Suppressor macrophage treated with lipopolysaccharide for 1 hour (primary cell): ENCODE measurements at places on chromosomes 1 and 21.
A peak's percentile ranks its signal among the peaks of the same experiment; 100 is the strongest.

DNA sequence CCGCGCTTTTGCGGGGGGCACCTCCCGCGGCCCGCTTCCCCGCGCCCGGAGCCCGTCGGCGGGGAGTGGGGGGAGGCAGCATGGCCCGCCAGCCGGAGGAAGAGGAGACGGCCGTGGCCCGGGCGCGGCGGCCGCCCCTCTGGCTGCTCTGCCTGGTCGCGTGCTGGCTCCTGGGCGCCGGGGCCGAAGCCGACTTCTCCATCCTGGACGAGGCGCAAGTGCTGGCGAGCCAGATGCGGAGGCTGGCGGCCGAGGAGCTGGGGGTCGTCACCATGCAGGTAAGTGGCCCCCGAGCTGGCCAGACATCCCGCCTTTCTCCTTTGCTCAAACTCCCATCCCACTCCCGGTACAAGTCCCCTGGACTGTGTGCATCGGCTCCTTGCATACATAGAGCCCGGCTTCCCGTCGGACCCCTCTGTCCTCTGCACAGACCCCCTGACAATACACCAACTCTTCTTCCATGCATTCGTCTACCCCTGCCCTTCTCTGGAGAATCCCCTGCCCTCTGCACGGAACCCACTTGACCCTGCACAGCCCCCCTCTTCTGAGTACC lies 812 bp downstream of the CACHD1 start:
- peak; percentile 44 for DNase-seq

DNA sequence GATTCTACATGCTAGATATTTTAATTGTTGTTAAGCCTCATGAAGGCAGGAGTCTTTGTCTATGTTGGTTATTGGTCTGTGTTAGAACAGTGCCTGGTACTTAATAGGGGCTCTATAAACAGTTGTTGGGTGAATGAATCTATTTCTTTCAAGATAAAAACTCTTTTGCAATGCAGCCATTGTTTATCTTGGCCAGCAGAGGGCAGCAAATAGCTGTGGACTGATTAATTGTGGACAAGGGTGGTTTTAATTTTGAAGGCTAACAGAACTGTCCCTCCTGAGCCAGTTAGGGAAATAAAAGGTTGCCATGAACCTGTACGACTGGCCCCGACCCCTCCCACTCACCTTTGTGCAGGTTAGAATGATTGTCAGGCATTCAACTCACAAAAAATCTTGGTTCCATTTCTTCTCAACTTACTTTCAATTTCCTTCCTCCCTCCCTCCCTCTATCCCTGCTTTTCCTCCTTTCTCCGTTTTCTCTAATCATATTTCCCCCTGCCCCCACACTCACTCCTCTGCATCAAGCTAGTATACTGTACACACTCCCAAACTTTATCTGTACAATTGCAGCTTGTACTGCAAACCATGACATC lies 66.3 kb upstream of the DIRAS3 start:
- peak; percentile 80 for DNase-seq

DNA sequence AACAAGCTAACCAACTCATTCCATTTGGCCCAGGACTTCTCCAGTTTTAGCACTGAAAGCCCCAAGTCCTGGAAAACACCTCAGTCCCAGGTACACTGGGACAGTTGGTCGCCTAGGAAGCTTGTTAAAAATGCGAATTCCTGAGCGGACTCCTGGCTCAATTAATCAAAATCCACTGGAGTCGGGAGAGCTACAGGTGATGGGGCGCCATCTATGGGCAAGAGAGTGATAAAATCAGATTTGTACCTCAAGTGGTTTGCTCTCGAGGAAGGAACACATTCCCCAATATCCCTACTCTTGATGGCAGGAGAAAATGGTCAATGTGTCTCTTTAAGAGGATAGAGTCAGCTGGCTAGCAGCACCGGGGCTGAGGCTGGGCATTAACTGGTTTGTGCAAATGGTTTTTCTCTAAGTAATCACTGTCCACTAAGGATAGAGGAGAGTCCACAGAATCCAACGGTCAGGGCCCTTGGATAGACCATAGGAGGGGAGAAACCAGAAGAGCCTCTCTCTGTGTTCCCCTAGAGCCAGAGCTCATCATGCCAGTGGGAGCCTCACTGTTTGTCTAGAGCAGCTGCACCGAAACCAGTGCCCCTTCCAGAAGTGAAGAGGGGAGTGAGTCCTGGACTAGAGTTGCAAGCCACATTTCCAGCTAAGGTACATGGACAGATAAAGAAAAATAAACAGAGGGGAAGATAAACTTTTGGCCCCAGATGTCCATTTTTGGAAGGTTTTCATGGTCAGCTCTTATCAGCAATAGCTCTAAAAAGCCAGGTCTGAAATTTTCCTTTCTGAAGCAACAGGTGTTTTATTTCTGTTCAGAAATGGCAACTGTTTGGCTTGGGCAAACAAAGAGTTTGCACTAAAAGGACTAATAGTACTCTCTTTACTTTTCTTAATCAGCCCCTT lies 148.5 kb downstream of the TENT5C start:
- peak; percentile 65 for DNase-seq

DNA sequence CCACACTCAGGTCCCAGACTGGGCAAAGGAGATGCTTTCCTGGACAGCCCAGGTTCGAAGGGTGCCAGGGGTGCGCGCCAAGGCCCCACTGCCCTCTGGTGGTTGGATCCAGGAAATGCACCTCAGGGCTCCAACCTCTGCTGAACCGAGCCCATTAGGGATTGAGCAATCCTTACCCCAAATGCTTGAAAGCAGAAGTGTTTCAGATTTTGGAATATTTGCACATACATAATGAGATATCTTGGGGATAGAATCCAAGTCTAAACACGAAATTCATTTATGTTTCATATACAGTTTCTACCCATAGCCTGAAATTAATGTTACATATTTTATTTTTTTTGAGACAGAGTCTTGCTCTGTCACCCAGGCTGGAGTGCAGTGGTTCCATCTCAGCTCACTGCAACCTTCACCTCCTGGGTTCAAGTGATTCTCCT lies 57.4 kb downstream of the SLC9A1 start:
- DNase-seq = peak; percentile 92

- no peak for DNase-seq
Observed at GRCh38 chr1:2507744-2508155, 18.6 kb downstream of the PANK4 start.

DNA sequence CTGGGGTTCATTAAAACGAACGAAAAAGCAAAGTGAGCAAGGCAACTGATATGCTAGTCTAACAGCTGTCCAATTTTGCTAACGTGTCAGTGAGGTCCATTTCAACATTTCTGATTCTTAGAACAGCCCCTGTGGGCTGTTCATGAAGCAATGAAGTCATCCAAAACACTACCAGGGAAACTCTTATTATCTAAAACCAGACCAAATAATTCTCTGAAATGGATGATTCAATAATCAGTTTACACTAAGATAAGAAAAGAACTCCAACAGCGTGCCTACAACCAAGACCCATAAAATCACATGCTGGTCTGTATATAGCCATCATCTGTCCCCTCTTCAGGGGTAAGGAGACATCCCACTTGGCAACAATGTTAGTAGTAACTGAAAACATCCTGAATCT lies 122.7 kb downstream of the TGFBR3 start:
- DNase-seq = no peak

DNA sequence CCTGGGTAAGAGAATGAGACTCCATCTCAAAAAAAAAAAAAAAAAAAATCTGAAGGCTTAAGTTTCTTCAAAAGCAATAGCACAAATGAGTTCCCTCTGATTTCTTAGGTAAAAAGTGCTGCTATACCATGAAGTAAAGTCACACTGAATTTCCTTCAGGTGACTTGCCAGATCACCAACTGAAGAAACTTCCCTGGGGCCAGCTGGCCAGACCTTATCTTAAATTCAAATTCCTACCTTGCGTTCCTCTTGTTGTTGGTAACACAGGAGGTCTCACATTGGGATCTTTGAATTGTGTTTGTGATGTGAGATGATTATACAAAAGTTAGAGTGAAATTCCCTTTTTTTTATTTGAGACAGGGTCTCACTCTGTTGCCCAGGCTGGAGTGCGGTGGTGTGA lies 11.8 kb downstream of the INAVA start:
- no peak for DNase-seq

GRCh38 chr1:149888247-149888998 lies 10.9 kb upstream of the BOLA1 start:
- DNase-seq = peak; percentile 90

DNA sequence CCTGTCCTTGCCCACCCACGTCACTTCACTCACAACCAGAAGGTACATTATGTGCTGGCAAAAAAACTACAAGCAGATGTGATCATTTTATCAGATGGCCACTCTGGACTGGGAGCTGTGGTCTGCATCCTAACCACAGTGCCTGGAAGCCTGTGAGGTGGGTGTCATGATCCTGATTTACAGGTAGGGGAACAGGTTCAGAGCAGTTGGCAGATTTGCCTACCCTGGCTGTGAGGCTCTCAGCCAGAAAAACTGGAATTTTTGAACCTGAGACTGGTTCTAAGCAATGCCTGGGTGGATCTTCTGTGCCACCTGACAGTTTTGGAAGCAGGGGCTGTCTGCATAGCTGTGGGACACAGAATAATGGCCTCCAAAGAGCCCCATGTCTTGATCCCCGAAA lies 150.8 kb downstream of the SYF2 start:
- DNase-seq = no peak

DNA sequence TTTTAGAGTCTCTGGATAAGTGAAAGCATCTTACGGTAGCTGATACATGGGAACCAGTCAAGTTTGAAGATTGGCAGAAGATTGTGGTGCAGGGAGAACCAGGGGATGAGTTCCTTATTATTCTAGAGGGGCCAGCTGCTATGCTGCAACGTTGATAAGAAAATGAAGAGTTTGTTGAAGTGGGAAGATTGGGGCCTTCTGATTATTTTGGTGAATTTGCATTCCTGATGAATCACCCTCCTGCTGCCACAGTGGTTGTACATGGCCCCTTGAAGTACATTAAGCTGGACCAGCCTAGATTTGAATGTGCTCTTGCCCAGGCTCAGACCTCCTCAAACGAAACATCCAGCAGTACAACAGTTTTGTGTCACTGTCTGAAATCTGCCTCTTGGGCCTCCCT lies 45.9 kb downstream of the BTBD8 start:
- no peak for DNase-seq

- peak; percentile 49 for DNase-seq
Observed at GRCh38 chr1:176051902-176052518, 155.1 kb downstream of the COP1 start.

DNA sequence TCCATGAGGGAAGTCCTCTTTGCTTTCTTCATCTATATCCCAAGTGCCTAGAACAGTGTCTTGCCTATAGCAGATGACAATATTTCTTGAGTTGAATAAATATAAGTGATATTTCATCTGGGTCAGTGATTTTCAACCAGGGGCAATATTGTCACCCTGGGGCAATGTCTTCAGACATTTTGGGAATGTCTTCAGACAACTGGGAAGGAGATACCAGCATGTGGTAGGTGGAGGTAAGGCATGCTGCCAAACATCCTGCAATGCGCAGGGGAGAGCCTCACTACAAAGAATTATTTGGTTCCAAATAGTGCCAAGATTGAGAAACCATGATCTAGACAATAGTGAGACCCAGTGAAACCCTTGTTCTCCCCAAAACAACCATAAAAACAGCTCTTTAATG lies 54.7 kb downstream of the C1orf94 start:
- no peak for DNase-seq

DNA sequence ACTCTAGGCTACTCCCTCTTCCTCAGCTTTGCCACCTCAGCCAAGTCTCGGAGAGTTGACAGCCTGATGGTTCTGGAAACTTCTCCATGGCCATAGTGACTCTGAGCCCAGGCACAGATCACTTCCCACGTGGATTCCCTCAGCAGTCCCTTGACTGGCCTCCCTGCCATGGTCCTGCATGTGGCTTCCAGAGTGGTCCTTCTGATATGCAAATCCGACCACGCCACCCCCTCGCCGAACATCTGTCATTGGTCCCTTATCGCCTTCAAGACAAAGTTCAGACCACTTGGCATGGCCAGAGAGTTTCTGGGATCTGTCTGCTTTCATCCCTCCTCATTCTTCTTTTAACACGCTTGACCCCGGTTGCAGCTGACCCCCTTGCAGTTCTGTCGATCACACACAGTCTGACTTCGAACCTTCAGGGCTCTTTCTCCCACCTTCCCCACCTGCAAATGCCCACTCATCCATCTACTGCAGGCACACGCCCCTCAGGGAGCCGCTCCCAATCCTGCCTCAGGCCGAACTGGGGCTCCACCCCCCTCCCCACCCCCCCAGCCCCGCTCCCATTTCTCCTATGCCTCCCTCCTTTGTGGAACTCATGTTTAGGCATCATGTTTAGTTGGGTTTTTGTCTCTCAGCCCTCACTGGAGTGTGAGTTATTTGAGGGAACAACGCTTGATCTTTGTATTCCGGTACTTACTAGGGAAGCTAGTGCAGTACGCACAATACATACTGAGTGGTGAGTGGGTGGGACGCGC lies 29.0 kb downstream of the KIAA1614 start:
- no peak for DNase-seq

- DNase-seq = no peak
Observed at GRCh38 chr1:227798078-227798802, 17.2 kb upstream of the PRSS38 start.
